ENCODE measurements at places on chromosomes 1 and 21.

GRCh38 chr1:64967381-64967780 lies 1.0 kb upstream of the JAK1 start:
- no peak for DNase-seq

DNA sequence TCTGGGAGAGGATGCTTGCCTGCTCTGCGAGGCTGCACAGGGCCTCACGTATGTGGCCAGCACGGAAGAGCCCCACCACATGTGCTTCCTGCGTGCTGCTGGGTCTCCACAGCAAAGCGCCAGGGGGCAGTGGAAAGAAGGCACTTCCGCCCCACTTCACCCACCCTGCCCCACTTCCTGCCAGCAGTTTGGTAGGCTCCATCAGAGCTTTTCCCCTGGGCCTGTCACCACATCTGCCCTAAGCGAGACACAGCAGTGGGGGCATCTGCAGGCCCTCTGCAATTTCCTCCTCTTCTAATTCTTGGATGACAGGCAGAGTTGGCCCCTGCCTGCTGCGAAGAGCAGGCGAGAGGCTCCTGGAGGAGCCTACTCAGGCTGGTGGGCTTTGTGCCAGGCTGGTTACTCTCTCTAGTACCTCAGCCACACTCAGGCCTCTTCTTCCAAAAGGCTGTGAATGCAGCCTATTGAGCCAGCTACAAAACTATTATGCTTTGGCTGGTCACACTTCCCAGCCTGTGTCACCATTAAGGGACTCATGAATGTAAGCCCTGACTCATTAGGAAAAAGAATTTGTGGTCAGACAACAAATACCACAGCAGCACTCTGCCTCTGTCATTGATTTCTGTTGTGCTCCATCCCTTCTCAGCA lies 25.0 kb downstream of the CD244 start:
- peak; percentile 97 for DNase-seq

- DNase-seq, result peak; percentile 35
Observed at GRCh38 chr1:231416901-231417300, 5.2 kb downstream of the EGLN1 start.

- no peak for DNase-seq
Observed at GRCh38 chr1:216332462-216332861, 90.8 kb downstream of the USH2A start.

DNA sequence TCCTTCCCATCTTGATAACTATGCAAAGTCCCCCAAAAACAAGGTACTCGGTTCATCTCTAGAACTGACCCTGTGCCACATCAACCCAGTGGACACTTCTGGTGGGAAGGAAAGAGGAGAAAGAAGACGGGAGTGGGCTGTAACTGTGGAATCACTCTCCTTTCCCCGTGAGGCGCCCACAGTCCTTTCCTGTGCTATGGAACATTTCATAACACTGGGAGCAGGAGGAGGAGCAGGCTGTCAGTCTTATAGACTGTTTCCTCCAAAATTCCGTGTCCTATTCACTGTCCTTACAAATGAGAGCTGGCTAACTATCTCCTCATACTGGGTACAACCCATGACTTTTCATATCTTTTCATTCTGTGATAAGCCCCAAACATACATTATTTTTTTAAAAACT lies 40.7 kb downstream of the PLEKHA6 start:
- DNase-seq, result no peak

DNA sequence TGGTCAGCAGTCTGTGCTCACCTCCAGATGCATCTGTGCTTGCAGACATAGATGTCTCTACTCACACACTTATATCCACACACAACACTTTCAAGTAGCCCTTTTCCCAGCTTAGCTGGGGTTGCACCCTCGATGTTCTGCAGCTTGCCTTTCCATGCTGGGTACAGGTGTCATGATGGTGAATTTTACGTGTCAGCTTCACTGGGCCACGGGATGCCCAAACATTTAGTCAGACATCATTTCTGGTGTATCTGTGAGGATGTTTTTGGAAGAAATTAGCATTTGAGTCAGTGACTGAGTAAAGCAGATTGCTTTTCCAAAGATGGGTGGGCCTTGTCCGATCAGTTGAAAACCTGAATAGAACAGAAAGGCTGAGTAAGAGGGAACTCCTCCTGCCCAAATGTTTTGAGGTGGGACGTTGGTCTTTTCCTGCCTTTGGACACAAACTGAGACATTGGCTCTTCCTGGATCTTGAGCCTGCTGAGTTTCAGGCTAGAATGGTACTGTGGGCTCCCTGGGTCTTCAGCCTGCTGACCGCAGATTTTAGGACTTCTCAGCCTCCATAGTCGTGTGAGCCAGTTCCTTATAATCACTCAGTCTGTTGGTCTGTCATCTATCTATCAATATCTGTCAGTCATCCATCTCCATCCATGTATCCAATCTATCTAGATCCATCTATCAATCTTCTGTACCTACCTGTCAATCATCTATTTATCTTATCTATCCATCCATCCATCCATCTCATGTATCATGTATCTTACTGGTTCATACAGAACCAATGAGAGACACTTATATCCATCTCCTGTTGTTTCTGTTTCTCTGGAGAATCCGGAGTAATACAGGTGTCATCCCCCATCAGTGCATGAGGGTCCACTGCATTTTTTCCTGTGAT lies 12.7 kb upstream of the OBSCN start:
- DNase-seq, result no peak

DNA sequence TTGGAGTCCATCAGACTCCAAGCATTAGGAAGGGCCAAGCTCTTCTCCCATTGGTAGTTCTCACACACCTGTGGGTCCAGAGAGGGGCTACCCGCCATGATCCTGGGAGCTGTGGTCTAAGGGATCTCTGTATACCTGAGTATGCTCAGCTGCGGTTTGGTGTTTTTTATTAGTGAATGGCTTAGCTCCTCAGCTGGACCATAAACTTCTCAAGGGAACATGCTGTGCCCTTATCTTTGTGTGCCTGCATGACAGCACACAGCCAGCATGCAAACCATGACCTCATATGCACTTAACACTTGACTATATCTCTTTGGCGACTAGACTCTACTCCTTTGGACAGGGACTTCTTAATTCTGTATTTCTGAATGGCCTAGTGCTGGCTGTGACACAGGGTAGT lies 94.5 kb downstream of the CD58 start:
- DNase-seq, result no peak

- DNase-seq, result peak; percentile 23
Observed at GRCh38 chr1:201346337-201346939, 31.0 kb downstream of the TNNT2 start.

DNA sequence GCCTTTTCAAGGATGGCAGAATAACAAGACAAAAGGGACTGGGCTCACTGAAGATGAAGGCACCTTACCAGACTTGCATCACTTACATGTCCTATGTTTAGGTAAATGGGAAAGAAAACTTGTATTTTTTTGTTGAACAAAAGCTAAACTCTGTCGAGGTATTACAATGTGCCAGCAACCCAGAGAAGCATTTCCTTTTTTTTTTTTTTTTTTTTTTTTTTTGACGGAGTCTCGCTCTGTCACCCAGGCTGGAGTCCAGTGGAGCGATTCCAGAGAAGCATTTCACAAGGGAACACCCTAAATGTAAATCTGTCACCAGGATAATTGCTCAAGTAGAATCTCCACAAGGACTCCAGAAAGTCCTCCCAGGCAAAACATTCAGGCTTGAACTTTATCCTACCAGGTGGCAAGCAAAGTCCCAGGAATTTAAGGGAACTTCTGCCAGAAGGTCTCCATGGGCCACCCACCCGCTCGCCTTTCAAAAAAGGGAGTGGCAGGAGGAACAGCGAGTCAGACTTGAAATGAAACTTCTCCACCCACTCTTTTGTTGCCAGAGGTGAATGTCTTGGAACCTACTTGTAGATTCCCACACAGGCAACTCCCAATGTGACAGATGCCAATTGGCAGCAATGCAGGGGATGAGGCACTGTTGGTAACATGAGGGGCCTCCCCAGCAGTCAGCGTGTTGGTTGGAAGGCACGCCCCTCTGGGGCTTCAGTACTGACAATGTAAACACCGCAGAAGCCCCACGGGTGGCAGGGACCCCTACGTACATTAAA lies 125.0 kb downstream of the TIAM1 start:
- no peak for DNase-seq

GRCh38 chr1:183735069-183735860 lies 69.7 kb upstream of the RGL1 start:
- no peak for DNase-seq

Data from OCI-LY7 (cell line).